Pons (tissue), 1 donor: ENCODE measurements at places on chromosomes 1 and 21.
A peak's percentile ranks its signal among the peaks of the same experiment; 100 is the strongest.

- DNase-seq = no peak
These were observed 263.5 kb downstream of the LMO4 start for GRCh38 chr1:87592156-87592555.

GRCh38 chr1:40384413-40384762 is 10.9 kb downstream of the SMAP2 start:
- DNase-seq = peak; percentile 41

GRCh38 chr1:9455487-9456234 is 83.6 kb upstream of the SLC25A33 start:
- DNase-seq = peak; percentile 63

DNA sequence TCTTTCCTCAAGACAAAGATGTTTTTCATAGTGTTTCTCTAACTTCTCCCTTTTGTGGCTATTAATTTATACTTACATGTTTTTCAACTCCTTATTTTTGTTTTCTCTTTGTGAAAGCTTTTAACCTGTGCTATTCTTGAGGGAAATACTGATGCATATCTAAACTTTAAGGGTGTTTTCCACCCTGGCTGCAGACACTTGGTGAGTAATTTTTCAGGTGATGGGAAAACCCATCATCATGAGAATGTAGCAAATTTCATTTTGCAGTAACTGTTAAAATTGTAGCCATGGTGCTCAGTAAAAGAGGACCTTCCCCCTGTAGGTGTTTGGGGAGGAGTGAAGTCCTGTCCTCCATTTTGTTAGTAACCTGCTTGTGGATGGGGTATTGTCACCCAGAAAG is 124.2 kb downstream of the LIPI start:
- no peak for DNase-seq

DNA sequence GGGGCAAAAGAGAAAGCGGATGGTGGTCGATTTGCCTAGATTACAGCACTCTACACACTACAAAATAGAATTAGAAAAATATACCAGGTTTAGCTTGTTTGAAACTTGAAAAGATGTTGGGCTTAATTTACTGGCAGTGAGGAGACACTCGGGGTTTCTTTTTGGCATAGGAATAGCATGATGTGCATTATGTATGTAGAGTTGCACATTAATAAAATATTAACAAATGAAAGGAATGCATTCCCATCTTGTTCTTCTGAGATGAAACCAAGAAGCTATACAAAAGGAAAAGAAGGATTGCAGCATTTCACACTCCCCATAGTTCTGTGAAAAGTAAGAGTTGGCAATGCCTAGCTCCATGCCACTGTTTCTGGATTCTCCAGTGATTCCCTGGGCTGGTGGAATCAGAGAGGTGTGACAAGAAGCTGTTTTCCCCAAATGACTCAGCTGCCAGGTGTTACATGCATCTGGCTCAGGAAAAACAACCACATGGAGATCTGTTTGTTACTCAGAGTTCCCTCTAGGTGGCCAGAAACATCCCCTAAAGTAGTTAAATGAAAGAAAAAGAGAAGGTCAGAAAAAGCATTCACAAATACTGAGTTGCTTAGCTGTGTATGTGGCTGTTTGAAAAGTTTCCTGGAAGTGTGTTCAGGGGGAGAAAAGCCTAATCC is 115.6 kb downstream of the UCK2 start:
- no peak for DNase-seq

- no peak for DNase-seq
These were observed 48.6 kb downstream of the PTPRC start for GRCh38 chr1:198687429-198687828.

DNA sequence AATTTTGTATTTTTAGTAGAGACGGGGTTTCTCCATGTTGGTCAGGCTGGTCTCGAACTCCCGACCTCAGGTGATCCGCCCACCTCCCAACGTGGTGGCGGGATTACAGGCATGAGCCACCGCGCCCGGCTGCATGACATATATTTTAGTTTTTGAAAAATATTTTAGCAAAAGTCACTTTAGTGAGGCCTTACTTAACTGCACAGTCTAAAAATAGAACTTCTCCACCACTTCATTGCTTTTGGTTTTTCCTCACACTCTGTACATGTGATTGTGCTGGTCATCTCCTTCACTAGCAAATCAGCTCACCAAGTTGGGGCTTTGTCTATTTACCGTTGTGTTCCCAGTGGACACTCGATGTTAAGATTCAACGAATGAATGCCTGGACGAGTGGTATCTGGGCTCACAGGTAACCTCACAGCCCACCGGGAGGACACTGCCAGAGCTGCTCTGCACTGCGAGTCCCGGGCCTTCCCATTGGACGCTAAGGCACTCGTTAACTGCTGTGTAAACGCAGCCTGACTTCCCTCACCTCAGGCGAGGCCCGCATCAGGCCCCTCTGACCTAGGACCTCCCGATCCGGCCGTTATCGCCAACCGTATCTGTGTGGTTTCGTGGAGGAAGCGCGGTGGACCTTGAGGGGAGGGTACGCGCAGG is 14.0 kb upstream of the ZNF692 start:
- DNase-seq = peak; percentile 54

- DNase-seq = peak; percentile 63
These were observed 960 bp downstream of the RCAN1 start for GRCh38 chr21:34613679-34614627.

DNA sequence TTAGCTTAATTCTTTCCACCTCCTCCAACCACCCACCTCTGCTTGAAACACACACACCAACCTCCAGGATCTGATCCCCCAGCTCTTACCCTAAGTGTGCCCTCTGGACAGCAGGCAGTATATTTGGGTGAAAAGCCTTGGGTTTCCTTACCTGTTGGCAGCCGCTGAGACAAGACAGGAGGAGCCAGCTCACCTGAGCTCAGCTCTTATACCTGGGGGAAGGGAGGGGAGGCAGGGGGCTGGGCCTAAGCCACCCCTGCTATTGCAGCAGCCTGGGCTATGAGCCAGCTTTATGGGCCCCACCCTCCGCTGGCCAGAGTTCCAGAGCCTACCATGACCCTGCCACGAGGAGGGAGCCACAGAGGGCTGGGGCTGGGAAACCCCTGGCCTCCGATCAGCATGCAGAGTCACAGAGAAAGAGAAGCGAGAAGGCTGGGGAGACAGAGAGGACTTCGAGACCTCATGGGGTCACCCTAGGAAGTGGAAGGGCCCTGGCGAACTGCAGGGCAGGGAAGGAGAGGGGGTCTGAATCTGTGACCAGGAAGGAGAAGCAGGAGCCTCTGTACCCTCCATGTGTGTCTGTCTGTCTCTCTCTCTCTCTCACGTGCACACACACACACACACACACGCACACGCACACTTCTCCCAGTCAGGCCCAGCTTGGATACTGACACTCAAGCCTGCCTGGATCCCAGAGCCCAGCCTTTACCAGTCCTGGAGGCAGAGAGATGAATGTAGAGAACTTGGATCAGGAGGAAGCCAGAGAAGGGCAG is at the start of gene S100A14:
S100A14 (minus strand) TSS at position 182 of the 773 bp plus-strand sequence. CDS start 467 bp downstream, outside the sequence.
- no peak for DNase-seq
